ENCODE measurements at places on chromosomes 5 and 9. TPM values are rescaled to one million over a fixed set of nuclear protein-coding genes. Genes with fewer than 3 reads are reported as not detected.

The CORO2A gene
- total RNA-seq = 13.1 TPM

The SLC6A19 gene
- total RNA-seq = not detected

- no peak for DNase-seq
Observed at GRCh38 chr5:154824070-154824469, 26.3 kb downstream of the FAXDC2 start.

The RELL2 gene
- total RNA-seq = 14.6 TPM

- DNase-seq = no peak
Observed at GRCh38 chr9:12847561-12847960, 72.7 kb downstream of the LURAP1L start.

The UNC5A gene
- total RNA-seq = 0.23 TPM

DNA sequence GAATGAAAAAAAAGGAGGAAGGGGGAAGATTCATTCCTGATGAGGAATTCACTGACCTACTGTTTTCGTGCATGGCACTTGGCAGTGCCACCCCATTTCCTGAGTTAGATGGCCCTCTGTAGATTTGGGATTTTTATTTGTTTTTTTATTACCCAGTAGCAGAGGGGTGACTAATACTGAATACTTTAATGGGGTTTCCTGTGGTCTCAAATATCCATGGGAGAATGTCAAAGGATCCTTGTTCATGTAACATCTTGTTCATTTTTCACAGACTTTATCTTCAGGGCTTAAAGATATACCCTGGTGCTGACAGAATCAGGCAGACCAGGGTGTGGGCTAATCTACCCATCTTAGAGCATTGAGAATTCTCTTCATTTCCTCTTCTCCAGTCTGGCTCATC, 93.0 kb downstream of the MAMDC2 start:
- no peak for DNase-seq

DNA sequence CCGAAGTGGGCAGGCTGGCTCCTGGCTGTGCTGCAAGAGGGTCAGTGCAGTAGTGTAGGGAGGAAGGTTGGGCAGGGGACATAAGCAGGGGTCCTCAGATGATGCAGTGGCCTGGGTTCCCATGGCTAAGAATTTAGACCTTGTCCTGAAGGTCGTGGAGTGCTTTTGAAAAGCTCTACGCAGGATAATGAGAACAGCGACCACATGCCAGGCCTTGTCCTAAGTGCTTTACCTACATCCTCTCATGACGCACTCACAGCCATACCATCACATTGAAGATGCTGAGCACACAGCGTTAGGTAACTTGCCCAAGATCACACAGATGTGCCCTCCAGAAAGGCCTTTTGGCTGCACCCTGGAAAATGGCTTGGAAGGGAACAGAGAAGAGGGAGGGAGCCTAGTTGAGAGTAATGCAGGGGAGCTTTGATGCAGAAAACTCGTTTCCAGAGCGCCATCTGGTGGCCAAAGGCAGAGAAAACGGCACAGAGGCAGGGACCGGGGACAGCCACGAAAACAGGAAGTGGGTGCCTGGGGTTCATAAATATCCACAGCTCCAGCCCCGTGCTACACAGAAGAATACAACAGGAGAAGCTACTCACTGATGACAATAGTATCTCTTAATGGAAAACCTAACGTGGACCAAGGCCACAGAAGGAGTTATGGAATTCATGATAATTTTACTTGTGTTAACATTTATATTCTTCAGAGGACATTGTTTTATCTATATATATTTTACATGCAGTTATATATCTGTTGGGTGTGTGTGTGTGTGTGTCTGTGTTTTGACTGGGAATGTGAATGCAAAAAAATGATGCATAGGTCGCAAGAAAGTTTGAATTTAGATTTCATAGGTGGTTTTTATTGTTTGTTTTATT, 2.7 kb upstream of the PCDH12 start:
- peak; percentile 88 for DNase-seq

The TSSK1B gene
- not detected for total RNA-seq

GRCh38 chr5:116765441-116765840, 190.8 kb upstream of the SEMA6A start:
- DNase-seq = no peak

The WDR38 gene
- total RNA-seq = not detected

GRCh38 chr9:14909961-14910805, at the start of gene FREM1:
Gene FREM1 (minus strand): TSS chr9:14910428. CDS start chr9:14868977, 41,451 bp downstream.
- no peak for DNase-seq

The PRDM9 gene
- total RNA-seq = not detected

- DNase-seq = no peak
Observed at GRCh38 chr5:175015028-175015685, 290.8 kb downstream of the MSX2 start.

DNA sequence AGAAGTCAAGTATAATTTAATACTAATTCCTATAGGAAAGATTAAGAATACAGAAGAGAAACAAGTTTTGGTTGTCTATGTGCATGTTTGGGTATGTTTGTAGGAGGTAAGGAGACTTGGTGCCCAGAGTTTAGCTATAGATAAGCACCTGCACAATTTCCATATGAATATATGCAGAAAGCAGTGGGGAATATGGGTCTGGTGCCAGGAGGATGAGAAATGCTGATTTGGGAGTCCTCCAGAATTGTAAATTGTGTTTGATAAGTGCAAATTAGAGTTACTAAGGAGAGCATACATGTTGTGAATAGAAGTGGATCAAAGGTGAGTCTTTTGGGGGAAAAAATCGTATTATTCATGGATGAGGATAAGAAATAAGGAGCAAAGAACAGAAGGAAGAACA, 653.1 kb downstream of the EFNA5 start:
- DNase-seq = no peak

DNA sequence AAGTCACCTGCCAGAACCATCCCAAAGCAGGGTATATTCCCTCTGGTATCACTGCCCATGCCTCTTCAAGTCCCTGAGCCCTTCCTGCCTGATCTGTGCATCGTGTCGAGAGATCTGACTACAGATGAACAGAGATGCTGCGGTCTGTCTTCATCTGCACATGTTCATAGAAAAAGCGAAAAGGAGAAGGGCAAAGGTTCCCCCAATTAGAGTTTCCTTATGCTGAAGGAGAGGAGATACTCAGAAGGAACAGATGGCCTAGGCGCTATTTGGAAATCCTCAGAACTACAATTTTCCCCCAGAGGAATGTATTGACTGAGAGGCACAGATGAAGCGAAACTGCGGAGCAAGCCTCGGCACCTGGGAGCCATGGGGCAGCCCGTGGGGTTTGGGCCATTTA, 170.9 kb downstream of the SEC61B start:
- no peak for DNase-seq

- DNase-seq = no peak
Observed at GRCh38 chr5:160699301-160699700, 152.7 kb downstream of the ATP10B start.

DNA sequence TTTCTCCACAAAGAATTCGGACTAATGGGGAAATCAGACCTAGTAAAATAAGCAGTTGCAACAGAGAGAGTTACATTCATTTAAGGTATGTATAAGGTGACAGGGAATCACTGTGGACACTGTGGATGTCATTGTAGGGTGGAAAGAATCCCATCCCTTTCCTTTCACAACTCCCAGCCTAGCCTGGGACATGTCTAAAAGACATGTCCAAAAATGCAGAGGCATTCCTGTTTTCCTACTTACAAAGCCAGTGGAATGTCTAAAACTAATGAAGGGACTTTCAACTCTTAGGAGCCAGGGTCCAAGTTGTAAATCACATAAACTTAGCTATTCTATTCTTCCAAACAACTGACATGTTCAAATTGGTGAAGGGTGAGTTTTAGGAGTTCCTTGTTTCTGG, 511.0 kb downstream of the PRELID2 start:
- DNase-seq = no peak

The TRIM23 gene
- 8.5 TPM for total RNA-seq

The EFNA5 gene
- not detected for total RNA-seq

DNA sequence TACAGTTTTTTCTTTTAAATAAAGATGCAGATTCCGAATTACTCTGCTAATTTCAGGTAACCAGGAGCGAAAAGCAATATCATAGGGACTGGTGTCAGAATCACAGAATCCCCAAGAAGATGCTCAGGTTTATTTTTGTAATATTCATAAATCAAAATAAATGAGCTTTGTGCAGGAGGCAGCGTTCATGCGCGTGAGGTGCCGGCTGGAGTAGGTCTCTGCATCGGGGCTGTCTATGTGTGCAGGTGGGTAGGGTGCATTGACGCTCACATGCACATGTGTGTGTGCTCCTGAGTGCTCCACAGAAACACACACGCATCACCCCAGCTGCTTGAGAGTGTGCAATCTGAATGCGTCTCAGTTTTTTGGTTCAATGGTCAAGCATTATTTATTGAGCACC, 226.4 kb downstream of the PBX3 start:
- DNase-seq = no peak

The PCDHAC1 gene
- not detected for total RNA-seq

GRCh38 chr5:44089424-44090144, 299.6 kb downstream of the FGF10 start:
- no peak for DNase-seq

GRCh38 chr9:118522093-118523028, 818.2 kb downstream of the TLR4 start:
- peak; percentile 7 for DNase-seq

DNA sequence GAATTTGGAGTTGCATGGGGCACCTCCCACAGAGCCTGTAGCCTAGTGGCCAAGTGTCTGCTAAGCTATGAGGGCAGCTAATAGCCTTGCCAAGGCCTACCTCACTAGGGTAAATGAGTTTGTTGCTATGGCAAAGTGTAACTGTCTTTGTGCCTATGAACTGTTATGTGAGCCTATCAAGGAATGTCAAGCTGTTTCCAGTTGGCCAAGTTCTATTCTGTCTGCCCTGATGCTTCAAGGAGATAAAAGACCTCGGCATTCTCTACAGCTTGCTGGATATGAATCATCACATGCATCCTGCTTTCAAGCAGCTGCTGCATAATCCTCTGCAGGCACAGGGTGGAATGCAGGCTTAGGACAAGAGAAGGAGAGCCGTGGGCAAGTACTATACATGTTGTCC, 69.8 kb upstream of the CCDC112 start:
- no peak for DNase-seq

DNA sequence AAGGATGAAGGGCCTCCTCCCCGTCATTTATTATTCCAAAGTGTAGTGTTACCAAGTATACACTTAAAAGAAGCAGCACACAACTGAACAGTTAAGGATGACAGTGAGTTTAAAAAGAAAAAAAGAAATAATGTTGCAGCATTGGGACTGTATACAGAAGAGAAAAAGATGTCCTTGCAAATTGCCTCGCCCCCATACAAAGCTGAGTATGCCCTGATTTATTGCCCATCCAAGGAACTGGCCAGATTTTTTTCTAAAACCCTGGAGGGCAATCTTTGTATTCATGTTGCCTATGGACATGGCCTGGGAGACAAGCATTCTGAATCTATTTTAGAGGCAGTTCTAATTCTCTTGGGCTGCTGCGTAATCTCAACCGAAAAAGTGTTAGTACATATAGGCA, 182.7 kb upstream of the NR4A3 start:
- no peak for DNase-seq

The OSMR gene
- total RNA-seq = 0.63 TPM

GRCh38 chr5:142363619-142363963, 38.8 kb upstream of the SPRY4 start:
- DNase-seq = no peak

- no peak for DNase-seq
Observed at GRCh38 chr5:178106086-178106485, 7.2 kb upstream of the N4BP3 start.

The GHR gene
- total RNA-seq = not detected

- no peak for DNase-seq
Observed at GRCh38 chr9:110923601-110924000, 114.7 kb downstream of the LPAR1 start.

The HMCN2 gene
- total RNA-seq = 0.17 TPM

The GAPT gene
- not detected for total RNA-seq

All from activated T-cell treated with anti-CD3 and anti-CD28 coated beads, Interleukin-2, amount 50 U/mL, for 72 hours (primary cell).